ENCODE measurements at places on chromosomes 4 and X. TPM values are rescaled to one million over a fixed set of nuclear protein-coding genes. Genes with fewer than 3 reads are reported as not detected.

DNA sequence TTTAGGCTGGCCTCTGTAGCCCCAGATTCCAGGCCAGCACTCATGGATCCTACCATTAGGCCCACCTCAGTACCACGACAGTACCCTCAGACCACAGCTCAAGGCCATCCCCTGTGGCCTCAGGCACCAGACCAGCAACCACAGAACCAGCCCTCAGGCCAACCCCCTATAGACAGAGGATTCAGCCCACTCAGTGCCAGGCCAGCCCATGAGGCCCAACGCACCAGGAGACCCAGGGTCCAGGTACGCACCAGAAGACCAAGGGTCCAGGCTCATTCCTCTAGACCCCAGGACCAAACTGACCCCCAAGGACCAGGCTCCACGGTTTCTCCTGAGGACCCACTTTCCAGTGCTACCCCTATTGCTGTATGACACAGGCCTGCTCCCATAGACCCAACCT is 39.5 kb upstream of the MAGEC2 start:
- H3K4me1 ChIP-seq: no peaks in the 10 kb centered on the region
- H3K27me3 ChIP-seq: no peaks in the 10 kb centered on the region
- no peaks in the 10 kb centered on the region for H3K36me3 ChIP-seq
- no peak overlapping the region for H3K27ac ChIP-seq
- no peak for DNase-seq

GRCh38 chr4:139540632-139541031 is 15.4 kb downstream of the SETD7 start:
- no peaks in the 10 kb centered on the region for H3K36me3 ChIP-seq
- H3K4me1 ChIP-seq: no peaks in the 10 kb centered on the region
- DNase-seq: no peak
- no peak overlapping the region for H3K4me3 ChIP-seq
- H3K27me3 ChIP-seq: no peaks in the 10 kb centered on the region

DNA sequence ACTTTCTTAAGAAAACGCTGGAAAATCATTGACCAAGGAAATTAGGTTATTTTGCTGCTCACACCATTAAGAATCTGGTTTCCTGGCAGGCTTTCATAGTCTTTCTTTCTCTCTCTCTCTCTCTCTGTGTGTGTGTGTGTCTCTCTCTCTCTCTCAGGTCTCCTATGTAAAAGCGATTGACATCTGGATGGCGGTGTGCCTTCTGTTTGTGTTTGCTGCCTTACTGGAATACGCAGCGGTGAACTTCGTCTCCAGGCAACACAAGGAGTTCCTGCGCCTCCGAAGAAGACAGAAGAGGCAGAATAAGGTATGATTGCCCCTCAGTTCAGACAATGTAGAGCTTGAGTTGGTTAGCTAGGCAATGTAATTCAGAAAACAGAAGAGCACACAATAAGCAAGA is 161.2 kb downstream of the GLRA2 start:
- no peaks in the 10 kb centered on the region for H3K27me3 ChIP-seq
- no peaks in the 10 kb centered on the region for H3K36me3 ChIP-seq
- H3K4me3 ChIP-seq: no peak overlapping the region
- no peak for DNase-seq
- H3K27ac ChIP-seq: no peak overlapping the region
- no peaks in the 10 kb centered on the region for H3K4me1 ChIP-seq

DNA sequence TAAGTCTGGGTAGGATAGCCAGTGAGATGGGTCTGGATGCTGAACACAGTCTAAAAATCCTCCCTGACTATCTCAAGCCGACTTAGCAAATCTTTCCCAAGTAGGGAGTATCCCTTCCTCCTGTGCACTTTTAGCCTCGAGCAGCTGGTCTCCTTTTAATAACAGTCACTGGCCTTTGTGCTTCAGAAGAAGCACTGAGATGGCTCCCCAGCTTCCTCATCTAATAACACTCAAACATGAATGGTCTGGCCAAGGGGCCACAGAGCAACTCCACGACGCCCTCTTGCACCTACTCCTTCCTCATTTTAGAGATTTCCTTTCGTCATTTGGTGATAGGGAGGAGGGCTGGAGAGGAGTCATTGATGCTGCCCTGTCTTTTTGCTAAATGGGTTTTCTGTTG is 78.8 kb upstream of the TMEM150C start:
- no peak overlapping the region for H3K4me3 ChIP-seq
- H3K27me3 ChIP-seq: no peaks in the 10 kb centered on the region
- H3K27ac ChIP-seq: no peak overlapping the region
- no peaks in the 10 kb centered on the region for H3K36me3 ChIP-seq

The BBS7 gene
- total RNA-seq: 19.7 TPM

Data from spleen (tissue), 13 donors.